NCI-H2227 treated with DMSO at 0.1 percent for 48 hours (cell line): ENCODE measurements at places on chromosomes 2 and 18.

- DNase-seq, result no peak
Measured at GRCh38 chr2:197442857-197443256, 8.0 kb upstream of the SF3B1 start.

DNA sequence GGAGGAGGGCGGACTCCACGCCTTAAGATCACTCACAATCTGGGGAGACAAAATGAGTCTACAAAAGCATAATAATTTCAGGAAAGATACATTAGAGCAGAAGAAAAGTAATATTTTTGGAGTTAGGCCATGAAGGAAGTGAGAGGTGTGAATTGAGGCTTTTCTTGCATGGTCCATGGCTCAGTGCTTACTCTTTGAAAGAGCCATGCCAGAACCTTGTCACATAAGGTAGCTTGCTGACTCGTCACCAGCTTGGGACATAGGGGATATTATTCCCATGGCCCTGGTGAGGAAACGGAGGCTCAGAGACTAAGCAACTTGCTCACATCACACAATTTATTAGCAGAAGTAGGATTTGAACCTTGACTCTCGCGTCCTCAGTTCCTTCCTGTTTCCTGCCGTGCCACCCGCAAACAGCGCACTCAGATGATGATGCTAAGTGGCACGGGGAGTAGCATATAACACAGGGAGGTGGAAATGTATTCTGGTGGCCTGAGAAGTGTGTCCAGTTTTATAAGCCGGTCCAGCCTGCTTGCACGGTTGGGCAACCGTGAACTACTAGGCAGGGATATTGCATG is 312.2 kb upstream of the EPAS1 start:
- DNase-seq, result no peak

- DNase-seq, result no peak
Measured at GRCh38 chr2:152870239-152870638, 151.8 kb downstream of the ARL6IP6 start.

DNA sequence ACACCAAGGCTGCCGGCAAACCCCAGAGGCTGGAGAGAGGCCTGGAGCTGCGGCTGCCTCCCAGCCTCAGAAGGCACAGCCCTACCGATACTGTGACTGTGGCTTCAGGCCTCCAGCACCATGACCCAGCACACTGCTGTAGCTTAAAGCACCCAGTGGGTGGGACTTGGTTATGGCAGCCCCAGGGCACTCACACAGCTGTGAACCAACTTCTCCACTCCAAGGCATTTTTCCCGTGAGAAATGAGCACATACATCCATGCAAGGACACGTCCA is 199.5 kb downstream of the NDUFA10 start:
- no peak for DNase-seq

DNA sequence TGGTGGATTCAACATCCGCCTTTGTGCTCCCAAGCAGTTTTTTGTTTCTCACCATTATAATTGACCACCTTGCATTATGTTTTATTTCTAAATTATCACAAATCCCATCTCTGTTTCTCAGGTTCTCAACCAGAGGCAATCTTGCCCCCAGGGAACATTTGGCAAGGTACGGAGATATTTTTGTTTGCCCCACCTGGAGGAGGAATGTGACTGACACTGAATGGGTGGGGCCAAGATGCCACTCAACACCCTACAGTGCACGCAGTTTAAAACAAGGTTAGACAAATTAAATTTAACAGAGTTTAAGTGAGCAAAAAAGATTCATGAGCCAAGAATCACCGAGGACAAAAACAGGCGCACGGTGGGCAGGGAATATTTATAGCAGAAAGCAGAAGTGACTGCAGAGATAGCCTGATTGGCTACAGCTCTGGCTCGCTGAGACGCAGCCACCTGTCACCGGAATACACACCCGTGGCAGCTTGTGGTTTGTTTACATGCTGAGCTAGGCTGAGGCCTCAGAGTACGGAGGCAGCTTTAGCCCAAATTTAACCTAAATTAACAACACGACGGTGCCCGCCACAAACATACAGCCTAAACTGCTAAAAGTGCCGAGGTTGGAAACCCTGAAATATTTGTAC is 150.0 kb upstream of the ALKAL2 start:
- no peak for DNase-seq

- no peak for DNase-seq
Measured at GRCh38 chr2:3535467-3535793, 16.1 kb upstream of the ADI1 start.

DNA sequence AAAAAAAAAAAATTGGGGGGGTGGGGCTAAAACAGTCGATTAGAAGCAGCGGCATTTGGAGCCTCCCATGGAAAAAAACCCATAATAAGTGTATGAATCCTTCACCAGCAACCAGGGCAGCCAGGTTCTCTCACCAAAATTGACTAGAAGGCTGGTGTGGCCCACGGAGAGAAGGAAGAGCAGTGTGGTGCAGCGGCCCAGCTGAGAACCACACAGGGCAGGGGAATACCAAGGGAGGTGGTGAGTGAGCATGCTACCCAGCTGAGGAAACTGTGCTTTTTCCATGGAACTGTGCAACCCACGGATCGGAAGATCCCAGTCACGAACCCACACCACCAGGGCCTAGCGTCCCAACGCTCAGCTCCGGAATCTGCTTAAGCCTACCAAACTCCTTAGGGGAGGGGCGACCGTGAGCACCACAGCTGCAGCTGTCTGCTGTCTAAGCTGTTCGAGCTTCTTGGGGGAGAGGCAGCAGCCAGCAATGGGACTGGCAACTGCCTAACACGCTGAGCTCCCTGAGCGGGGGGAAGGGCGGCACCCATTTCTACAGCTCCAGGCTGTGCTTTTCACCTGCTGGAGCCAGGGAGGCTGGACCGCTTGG is 1037.2 kb upstream of the ACVR2A start:
- no peak for DNase-seq

DNA sequence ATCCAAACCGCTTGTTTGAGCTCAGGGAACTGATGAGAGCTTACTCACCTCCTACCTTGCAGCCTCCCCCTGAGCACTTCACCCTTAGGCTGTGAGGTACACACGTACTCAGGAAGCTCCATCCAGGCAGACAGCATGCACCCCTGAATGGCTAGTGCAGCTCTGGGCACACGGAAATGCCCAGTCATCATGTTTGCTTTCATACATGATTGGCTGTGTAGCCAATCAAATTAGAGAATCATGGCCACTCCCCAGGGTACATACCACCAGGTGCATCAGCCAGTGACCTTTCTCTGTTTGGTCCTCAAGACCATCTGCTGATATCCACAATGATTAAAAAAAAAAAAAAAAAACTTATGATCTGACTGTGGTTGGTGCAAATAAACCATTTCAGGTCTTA is 42.1 kb downstream of the RNF152 start:
- DNase-seq, result no peak

- DNase-seq, result no peak
Measured at GRCh38 chr2:64165706-64166105, 21.5 kb upstream of the PELI1 start.

DNA sequence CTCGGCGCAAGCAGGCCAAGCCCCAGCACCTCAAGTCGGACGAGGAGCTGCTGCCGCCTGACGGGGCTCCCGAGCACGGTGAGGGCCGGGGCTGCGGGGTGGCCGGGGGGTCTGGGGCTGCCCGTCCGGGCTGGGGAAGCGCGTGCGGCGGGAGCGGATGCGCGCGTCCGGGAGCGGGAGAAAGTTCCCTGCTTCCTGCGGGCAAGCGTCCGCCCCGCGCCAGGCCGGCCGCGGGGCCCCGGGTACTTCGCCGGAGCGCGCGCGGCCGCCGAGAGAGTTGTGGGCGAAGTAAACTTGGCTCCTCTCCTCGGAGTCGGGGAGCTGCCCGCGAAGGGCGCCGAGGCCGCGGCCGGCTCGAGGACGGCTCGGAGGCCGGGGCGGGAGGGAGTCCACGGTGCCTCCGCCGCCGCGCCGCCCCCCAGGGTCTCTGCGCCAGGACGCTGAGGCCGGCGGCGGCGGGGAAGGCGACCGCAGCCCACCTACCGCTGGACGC is 707 bp downstream of the SALL3 start:
- no peak for DNase-seq

- no peak for DNase-seq
Measured at GRCh38 chr2:70202236-70202806, 11.5 kb upstream of the C2orf42 start.

- no peak for DNase-seq
Measured at GRCh38 chr2:100840519-100840918, 20.6 kb downstream of the NPAS2 start.

GRCh38 chr18:62611453-62612288 is 88.8 kb downstream of the ZCCHC2 start:
- no peak for DNase-seq

DNA sequence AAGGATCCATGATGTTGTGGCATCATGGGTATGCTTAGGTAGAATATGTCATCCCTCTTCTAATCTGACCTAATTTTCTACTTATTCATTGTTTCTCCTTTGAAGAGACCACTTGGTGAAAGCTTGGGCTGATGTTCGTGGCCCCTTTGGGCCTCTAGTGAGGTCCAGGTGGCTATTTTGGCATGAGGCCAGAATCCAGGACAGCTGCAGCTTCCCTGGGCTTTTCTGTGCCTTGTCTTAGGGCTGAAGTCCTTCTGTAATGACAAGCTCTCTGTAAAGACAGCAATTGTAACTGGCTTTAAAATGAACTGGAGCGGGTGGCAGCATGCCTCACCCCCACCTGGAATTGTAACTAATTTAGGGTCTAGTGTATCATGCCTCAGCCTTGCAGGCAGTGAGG is 15.6 kb upstream of the MC2R start:
- no peak for DNase-seq
